Breast epithelium (tissue), 4 donors: ENCODE measurements at places on chromosomes 7 and 10. TPM values are rescaled to one million over a fixed set of nuclear protein-coding genes. Genes with fewer than 3 reads are reported as not detected.
A peak's percentile ranks its signal among the peaks of the same experiment; 100 is the strongest.

DNA sequence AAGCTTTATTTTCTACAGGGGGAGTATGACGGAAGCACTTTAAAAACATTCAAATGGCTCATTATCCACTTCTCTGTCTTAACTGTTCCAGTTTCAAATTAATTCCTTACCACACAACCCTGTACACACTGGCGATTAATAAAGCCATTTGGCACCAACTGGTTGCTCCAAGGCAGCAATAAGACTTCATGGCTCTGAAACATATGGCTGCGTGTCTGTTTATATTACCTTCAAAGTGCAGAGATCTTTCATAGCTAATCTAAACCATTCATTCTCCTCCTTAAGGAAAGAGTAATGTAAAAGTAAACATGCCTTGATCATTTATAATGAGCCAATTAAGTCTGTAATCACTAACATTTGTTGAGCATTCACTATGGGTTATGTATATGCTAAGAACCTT, 325.7 kb downstream of the PARD3 start:
- DNase-seq, result no peak

GRCh38 chr10:109616359-109616980, 306.8 kb downstream of the XPNPEP1 start:
- DNase-seq, result no peak

GRCh38 chr10:74206746-74207145, 55.7 kb downstream of the ADK start:
- DNase-seq, result peak; percentile 70

NPY gene
- not detected for total RNA-seq

PPP1R17 gene
- not detected for total RNA-seq

GRCh38 chr7:27602766-27603165, 59.9 kb downstream of the HIBADH start:
- DNase-seq, result no peak

GIMAP8 gene
- total RNA-seq, result 7.2 TPM

GRCh38 chr10:70650718-70651117, 21.6 kb upstream of the ADAMTS14 start:
- DNase-seq, result no peak

SLC13A4 gene
- total RNA-seq, result 0.32 TPM

DNA sequence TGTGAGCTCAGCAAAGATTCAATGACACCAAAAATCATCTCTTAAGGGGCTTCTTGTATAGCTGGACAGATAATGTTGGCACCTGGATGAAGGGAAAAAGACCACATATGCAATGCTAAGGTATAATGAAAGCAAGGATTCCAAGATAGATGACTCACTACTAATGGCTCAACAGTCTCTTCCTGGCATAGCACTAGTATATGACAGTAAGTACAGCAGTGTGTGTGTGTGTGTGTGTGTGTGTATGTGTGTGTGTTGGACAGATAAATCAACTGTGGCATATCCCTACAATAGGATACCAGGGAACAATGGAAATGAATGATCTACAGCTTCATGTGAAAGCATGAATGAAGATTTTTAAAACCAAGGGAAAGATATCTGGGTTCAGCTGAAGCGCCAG, 257.1 kb downstream of the SFMBT2 start:
- DNase-seq, result no peak

AKR1B1 gene
- total RNA-seq, result 57.4 TPM

- no peak for DNase-seq
These were observed 3.1 kb upstream of the STEAP4 start for GRCh38 chr7:88309819-88310218.

CLIP2 gene
- 13.0 TPM for total RNA-seq

GRCh38 chr7:70047891-70048448, 449.7 kb downstream of the AUTS2 start:
- DNase-seq, result no peak

- no peak for DNase-seq
These were observed 210.9 kb downstream of the DGKB start for GRCh38 chr7:14691597-14692203.

TFR2 gene
- 0.48 TPM for total RNA-seq

DNA sequence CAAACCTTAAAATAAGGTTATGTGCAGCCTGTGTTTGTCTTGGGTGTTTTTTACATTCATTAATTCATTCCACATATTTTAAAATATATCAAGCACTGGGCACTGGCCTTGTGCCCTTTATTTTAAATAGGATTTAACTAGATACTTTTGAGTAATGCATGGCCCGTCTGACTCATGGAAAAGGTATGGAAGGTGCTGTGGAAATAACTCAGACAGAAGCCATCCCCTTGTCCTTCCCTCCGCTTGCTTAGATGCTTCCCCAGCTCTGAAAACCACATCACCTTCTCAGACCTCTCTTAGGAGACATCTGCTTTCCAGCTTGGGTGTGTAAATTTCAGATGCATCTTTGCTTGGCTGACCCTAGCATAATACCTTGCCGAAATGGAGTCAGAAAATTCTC, 30.5 kb downstream of the SLC18A2 start:
- DNase-seq, result no peak
